Left colon (tissue), 2 donors: ENCODE measurements at places on chromosomes 5 and 9. TPM values are rescaled to one million over a fixed set of nuclear protein-coding genes. Genes with fewer than 3 reads are reported as not detected.

- DNase-seq = no peak
These were observed 132.8 kb upstream of the RUSC2 start for GRCh38 chr9:35357116-35357515.

DNA sequence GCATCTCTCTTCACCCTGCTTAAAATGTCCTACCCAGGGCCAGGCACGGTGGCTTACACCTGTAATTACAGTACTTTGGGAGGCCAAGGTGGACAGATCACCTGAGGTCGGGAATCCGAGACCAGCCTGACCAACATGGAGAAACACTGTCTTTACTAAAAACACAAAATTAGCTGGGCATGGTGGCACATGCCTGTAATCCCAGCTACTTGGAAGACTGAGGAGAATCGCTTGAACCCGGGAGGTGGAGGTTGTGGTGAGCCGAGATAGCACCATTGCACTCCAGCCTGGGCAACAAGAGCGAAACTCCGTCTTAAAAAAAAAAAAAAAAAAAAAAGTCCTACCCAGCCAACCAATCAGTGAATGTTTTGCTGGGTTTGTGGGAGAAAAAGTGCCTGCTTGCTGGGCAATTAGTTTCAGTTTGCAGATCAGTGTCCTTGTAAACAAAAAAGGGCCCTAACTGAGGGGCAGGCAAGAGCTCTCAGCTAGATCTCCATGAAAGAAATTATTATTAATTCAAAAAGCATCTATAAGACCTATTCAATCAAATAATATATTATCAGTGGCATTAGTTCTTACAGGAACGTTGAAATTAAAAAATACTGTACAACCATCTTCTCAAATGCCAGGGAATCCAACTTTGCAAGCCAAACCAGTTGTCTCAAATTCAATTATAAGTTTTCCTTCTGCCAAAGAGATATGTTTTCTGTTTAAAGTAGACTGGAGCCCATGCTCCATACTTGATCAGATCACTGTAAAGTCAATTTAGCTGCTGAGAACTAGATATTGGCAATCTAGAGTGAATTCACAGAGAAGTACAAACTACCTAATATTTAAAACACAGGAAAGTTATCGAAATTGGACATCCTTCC, 3.9 kb downstream of the MEGF9 start:
- DNase-seq = peak; percentile 16

DNA sequence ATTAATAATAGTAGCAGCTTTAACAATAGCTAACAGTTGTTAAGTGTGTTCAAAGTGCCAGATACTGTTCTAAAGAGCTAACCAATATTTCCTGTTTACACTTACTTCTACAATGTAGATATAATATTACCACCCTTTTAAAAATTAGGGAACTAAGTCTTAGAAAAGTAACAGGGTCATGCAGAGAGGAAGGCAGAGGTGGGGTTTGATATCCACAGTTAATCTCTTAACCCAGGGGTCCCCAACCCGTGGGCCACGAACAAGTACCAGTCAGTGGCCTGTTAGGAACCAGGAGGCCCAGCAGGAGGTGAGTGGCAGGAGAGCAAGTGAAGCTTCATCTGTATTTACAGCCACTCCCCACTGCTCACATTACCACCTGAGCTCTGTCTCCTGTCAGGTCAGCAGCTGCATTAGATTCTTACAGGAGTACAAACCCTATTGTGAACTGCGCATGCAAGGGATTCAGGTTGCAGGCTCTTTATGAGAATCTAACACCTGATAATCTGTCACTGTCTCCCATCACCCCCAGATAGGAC, 89.1 kb downstream of the ACTL7B start:
- DNase-seq = no peak

GRCh38 chr5:37640088-37640487, 199.8 kb downstream of the GDNF start:
- no peak for DNase-seq

DNA sequence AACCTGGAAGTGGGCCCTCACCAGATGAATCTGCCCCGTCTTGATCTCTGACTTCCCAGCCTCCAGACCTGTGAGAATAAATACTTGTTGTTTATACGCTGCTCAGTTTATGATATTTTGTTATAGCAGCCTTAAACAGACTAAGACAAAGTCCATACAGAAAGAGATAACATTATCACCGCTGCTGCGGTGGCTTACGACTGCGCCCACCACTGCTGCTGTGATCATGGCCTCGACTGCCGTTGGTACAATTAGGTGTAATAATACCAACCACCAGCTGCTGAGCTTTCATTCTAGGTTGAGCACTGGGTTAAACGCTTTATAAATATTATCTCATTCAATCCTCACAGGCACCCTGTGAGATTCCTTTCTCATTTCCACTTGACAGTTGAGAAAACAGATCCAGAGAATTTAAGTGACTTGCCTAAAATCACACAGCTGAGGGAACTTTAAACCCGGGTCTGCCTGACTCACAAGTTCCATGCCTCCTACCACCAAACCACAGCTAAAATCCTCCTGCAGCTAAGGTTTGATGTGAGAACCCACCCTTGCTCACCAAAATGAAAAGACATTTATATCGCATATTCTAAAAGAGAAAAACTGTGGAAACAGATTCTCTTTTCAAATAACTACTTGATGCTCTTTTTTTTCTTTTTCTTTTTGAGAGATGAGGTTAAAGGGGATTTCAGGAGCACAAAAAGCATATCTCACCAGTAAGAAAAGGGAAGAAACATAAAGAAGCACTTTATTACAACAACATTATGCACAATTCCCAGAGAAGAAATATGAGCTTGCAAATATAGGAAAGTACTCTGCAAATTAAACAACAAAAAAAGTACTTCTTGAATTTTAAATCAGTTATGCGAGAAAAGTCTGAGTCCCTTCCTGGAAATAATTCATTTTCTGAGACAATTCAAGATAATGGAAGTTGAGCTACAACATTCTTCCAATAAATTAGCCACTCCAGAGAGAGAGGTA, 23.9 kb downstream of the GOLM1 start:
- no peak for DNase-seq

GRCh38 chr5:10246761-10247160, 2.9 kb downstream of the ATPSCKMT start:
- DNase-seq = peak; percentile 14

DNA sequence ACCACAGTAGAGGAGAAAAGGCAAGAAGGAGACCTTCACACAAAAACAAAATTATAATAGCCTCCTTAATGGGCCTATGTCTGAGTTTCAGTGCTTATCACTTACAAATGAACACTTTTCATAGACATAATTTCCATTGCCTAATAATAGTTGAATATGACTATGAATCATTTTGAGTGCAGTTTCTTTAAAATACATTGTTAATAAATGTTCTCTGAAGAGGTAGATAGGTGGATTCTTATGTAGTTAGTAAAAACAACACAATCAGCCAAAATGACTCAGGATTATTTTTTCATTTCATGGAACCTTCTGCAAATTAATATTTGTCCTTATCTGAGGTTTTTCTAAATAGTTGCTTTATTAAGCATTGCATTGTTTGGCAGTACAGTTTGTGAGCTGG, 45.6 kb downstream of the DAPK1 start:
- DNase-seq = no peak

GRCh38 chr5:143352691-143353090, 50.8 kb downstream of the NR3C1 start:
- DNase-seq = no peak

DNA sequence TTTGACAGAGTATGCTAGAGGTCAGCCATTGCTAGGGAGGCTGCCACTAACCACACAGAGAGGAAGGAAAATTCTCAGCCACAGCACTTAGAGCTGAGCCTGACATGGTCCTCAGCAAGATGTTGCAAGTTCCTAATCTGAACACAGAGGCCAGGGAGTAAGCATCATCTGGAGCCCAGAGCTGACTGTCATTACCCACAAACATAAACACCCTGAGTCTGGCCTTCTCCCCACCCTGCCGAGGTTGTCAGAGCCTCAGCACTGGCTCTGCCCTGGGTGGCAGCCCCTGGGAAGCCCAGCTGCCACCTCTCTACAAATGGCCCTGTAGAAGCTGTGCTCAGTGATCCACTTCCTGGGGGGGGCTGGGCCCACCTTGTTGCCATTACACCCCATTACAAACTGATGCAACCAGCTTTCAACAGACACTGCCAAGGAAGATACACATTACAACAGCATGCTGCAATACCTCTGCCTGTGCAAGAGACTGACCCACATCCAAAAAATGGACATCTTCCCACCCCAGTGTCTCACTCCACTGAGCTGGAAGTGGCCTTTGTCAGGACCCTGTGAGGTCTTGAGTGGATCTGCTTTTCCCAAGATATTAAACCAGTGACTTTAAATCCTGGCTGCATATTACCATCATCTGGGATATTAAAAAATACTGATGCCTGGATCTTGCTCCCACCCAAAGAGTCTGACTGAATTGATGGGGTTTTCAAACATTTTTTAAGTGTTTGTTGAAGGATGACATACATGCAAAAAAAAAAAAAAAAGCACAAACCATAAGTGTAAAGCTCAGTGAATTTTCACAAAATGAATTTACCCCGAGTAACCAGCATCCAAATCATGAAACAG, 33.0 kb downstream of the IRF1 start:
- peak; percentile 49 for DNase-seq

Gene GAPT
- 0.70 TPM for total RNA-seq

Gene IL4
- total RNA-seq = not detected

Gene LOX
- total RNA-seq = 7.5 TPM

Gene CBY3
- not detected for total RNA-seq
